ENCODE measurements at places on chromosomes 2 and 18. TPM values are rescaled to one million over a fixed set of nuclear protein-coding genes. Genes with fewer than 3 reads are reported as not detected.

Gene DUSP2
- total RNA-seq = 36.5 TPM

Gene MC5R
- not detected for total RNA-seq

Gene OTX1
- not detected for total RNA-seq

Gene SLC38A11
- 0.42 TPM for total RNA-seq

- DNase-seq = no peak
Measured at GRCh38 chr2:28450901-28451565, 44.8 kb upstream of the PLB1 start.

GRCh38 chr2:190804182-190804795 lies 76.3 kb upstream of the GLS start:
- DNase-seq = no peak

DNA sequence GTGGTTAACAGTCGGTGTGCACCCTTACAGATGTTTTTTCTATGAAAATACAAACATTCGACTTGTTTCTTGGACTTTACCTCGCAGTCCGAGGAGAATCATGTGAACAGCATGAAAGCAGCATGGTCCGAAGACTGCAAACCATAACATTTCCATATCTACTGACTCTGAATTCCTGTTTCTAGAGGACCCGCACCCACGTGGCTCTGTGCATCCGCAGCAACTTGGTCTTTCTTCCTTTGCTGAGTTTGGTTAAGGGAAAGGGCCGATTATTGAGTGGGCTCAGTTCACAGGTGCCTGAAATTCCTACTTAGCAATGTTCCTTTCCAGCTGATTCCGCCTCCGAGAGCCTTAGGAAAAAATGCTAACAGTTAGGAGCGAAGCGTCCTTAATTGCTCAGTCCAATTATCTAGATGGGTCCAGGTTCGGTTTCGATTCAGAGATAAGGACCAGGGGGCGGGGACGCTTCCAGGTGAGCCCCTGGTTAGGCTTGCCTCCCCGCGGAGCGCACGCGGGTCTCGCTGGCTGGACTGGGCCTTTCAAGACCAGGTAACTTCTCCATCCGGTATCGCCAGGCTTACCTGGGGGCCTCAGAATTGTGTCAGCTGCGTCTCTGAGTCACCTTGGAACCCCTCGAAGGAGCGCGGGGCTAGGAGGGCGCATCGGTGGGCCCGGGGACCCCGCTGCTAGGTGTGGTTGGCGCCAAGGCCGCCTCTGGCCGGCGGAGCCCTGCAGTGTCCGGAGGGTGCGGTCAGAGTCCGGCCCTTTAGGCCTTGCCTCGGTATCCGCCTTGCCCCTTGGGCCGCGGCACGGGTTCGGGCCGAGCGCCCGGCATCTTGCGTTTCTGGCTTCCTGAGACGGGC lies 1.1 kb upstream of the B3GNT2 start:
- no peak for DNase-seq
